ENCODE measurements at places on chromosomes 6 and 20. TPM values are rescaled to one million over a fixed set of nuclear protein-coding genes. Genes with fewer than 3 reads are reported as not detected.

CALHM5 gene
- not detected for total RNA-seq

- DNase-seq: no peak
Observed at GRCh38 chr6:23302514-23302913, 733.1 kb downstream of the HDGFL1 start.

GRCh38 chr20:50096237-50096636 is 16.7 kb downstream of the UBE2V1 start:
- no peak for DNase-seq

DNA sequence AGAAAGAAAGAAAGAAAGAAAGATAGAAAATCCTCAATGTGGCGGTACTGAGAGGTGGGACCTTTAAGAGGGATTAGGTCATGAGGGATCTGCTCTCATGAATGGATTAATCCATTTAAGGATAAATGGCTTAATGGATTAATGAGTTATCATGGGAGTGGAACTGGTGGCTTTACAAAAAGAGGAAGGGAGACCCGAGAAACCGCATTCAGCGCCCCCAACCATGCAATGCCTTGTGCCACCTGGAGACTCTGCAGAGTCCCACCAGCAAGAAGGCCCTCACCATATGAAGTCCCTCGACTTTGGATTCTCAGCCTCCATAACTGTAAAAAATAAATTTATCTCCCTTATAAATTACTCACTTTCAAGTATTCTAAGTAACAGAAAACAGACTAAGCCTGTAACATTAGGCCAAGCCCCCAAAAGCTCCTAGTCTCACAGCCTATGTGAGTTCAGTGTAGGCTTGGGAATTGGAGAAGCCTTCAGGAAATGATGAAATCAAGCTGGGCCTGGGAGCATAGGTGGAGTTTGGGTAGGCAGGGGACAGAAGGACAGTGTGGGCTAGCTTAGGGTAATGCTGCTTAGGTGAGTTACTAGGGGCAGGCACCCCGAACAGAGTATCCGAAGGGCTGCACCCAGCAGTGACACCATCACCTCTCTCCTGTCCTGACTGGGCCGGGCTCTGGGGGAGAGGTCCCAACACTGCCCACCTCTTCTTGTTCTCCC is 36.2 kb upstream of the RNF24 start:
- DNase-seq: no peak

GRCh38 chr6:90368601-90369000 is 72.0 kb upstream of the BACH2 start:
- DNase-seq: no peak

DNA sequence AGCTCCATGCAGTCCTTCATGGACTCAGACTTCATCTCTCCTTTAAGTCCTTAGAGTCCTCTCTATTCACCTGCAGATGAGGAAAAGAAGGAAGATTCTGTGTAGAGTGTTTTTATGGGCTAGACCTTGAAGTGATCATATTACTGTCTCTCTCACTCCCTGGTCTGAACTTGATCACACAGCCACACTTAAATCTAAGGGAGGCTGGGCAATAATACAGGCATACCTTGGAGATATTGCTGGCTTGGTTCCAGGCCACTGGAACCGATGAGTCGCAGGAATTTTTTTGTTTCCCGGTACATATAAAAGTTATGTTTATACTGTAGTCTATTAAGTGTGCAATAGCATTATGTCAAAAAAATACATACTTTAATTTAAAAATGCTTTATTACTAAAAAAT is 59.2 kb upstream of the FOXO3 start:
- DNase-seq: no peak

DNA sequence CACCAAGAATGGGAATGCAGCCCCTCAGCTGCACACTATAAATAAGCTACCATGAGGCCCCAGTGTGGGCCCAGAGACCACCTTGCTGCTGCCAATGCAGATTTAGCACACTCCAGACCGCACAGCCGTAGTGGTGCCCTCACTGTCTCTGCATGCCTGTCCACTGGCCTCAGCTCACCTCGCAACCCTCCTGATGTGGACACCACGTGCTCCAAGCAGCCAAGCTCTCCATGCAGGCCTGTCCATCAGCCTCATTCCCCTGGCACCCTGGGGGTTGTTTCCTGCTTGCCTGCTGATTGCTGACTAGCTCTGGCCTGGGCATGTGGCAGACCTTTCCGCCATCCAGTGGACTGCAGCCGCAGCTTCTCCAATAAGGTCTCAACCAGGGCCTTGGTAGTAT is 36.2 kb downstream of the ZBTB9 start:
- no peak for DNase-seq

- no peak for DNase-seq
Observed at GRCh38 chr6:50815436-50816114, 3.1 kb upstream of the TFAP2B start.

ELOVL5 gene
- total RNA-seq: 136 TPM
